Spinal cord (tissue), 10 donors: ENCODE measurements at places on chromosomes 4 and X. TPM values are rescaled to one million over a fixed set of nuclear protein-coding genes. Genes with fewer than 3 reads are reported as not detected.

Gene UBE2K
- 68.9 TPM for polyA plus RNA-seq

Gene FDCSP
- not detected for polyA plus RNA-seq

Gene FAM184B
- polyA plus RNA-seq = 12.3 TPM

Gene GPR82
- 0.14 TPM for polyA plus RNA-seq

Gene PDLIM5
- 74.5 TPM for polyA plus RNA-seq

Gene GPC3
- polyA plus RNA-seq = 73.0 TPM

Gene SLC9B1
- polyA plus RNA-seq = 2.7 TPM

Gene KLB
- 0.35 TPM for polyA plus RNA-seq

Gene MND1
- 13.1 TPM for polyA plus RNA-seq

Gene HAND2
- not detected for polyA plus RNA-seq

Gene PASD1
- not detected for polyA plus RNA-seq

Gene COQ2
- polyA plus RNA-seq = 25.2 TPM

DNA sequence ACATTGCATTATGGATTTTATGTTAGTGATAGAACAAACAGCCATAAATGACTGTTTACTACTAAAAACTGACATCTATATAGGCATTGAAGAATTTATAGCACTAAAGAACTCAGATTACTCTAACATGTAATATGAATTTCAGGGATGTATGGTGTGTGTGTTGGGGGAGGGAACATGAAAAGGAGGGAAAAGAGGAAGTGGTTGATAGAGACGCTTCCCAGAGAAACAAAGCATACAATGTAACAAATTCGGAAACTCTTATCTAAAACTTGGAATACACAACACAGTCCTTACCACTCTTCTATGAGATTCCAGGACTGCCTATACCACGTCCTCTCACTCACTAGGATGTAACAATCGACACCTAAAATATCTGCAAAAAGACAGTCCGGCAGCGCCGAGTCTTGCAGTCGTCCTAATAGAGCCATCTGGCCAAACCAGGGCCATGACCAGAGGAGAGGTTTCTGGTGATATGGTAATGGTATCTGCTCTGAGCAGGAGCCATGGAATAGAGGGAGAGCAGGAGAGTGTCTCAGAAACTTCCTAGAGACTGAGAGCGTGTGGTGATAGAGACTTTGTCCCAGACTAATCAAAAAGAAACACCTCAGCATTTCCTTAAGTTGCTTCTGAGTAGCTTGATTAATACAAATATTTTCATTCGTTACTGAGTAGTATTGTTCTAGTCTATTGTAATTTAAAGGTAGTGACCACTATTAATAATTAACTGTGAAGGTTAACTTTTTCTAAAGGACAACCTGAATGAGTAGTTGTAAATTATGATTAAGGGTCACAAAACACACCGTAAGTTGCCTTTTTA is 251.9 kb upstream of the ETNPPL start:
- DNase-seq = no peak

GRCh38 chrX:30150196-30150895 is 65.0 kb upstream of the MAGEB2 start:
- DNase-seq = no peak

DNA sequence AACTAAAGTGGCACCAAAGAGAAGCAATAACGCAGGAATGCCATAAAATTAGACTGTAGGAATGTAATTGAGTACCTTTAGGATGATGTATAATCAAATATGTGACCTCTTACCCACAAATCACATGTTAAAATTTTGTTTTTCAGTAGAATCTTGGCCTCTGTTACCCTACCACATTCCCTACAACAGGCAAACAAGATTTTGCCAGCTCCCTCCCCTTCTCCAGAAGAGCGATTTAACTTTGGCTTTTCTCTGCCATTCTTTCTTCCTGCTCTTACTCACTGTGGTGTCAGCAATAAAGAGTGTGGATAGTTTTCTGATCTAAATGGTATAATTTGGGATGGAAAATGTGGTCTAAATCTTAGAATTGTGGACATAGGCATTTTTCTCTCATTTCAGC is 57.2 kb downstream of the TRIM2 start:
- DNase-seq = no peak

DNA sequence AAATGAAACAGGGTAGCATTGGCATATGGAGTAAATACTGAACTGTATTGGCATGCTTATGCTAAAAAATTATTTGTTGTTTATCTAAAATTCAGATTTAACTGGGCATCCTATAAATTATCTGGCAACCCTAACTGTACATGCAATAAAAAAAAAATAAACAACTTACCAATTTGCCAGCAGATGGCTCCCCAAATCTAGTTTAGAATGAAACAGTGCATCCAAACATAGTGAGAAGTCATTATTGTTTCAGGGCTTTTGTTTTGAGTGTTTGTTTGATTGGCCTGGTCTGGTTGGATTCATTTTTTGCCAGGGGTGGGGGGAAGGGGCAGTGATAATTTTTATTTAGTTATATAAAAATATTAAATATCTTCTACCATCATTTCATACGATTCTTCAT is 12.8 kb upstream of the NSUN7 start:
- DNase-seq = peak; percentile 54

DNA sequence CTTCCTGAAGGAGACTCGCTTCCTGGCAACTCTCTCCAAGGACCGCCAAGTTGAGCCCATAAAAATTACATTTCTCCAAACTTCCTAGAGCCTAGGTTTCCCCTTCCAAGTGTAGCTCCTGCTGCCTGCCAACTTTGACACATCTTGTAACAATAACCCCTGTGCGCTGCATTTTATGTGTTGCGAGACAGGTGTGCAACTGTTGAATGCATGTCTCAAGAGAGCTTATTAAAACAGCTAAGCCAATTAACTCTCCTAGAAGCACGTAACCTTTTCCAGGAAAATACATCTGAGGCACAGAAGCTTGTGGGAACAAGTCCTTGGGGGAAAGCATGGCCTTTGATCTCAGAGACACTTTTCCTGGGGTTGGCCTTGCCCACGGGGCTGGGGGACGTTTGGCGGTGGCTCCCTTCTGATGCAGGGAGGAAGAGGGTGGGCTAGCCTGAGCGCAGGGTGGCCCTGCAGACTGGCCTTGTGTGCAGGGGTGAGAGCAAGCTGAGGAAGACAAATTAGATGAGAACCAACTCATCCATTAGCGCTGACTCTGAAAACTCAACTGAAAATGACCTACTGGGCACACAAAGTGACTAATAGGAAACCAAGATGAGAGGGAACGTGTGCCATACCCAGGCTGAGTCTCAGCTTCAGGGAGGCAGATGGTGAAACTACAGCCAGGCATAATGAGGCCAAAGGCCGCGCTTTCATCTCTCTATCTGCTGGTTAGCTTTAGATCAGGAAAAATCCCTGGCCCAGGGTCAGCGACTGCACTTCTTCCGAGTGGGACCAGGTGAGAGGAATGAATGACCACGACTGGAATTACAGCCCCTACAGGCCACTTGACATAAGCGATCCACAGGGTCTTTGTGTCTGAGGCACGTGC is 75.3 kb downstream of the ENPP6 start:
- no peak for DNase-seq

GRCh38 chrX:43975796-43976195 is 2.6 kb upstream of the NDP start:
- DNase-seq = no peak

- no peak for DNase-seq
Measured at GRCh38 chr4:33086331-33086925, 2366.3 kb downstream of the PCDH7 start.

GRCh38 chr4:75848891-75849290 is 53.4 kb downstream of the PPEF2 start:
- no peak for DNase-seq

DNA sequence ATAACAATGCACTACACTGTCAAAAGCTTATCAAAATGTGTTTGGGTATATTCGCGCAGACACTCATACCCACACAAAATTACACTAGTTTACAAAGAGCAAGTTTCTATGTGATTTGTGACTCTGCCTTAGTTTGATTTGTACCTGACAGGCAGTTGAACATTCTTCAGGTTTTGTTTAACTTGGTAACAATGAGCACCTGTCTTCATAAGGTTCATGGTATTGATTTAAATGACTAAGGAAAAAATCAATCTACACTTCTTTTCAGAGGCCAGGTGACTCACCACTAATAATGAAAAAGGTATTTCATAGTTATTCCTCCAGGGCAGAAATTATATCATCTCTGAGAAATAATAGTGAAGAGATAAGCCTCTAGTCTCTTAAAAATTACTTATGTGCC is 1114.6 kb upstream of the AGA start:
- no peak for DNase-seq

DNA sequence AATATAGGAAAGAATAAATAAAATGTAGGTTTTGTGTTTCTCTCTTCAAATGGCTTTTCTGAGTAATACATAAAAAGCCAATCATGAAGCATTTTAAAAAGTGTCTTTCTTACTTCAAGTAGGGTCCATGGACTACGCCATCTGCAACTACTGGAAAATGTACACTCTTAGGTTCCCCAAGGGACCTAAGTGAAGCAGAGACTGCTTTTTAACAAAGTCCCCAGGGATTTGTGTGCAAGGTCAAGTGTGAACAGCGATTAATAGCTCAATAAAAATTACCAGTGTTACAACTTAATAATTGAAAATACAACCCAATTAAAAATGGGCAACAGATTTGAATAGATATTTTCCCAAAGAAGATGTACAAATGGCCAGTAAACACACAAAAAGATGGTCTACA is 84.9 kb downstream of the ARHGAP6 start:
- DNase-seq = no peak

GRCh38 chrX:39416547-39417260 is 615.4 kb downstream of the MID1IP1 start:
- DNase-seq = no peak

GRCh38 chr4:32744211-32744610 is 2024.0 kb downstream of the PCDH7 start:
- no peak for DNase-seq

- DNase-seq = no peak
Measured at GRCh38 chr4:187357045-187357643, 633.5 kb upstream of the FAT1 start.

- DNase-seq = no peak
Measured at GRCh38 chr4:52780617-52781354, 29.6 kb upstream of the ERVMER34-1 start.

- DNase-seq = no peak
Measured at GRCh38 chrX:17655211-17656034, 81.9 kb upstream of the SCML1 start.

- no peak for DNase-seq
Measured at GRCh38 chr4:139042981-139043460, 27.4 kb downstream of the NOCT start.

- peak; percentile 43 for DNase-seq
Measured at GRCh38 chr4:149277705-149278104, 537.9 kb downstream of the IQCM start.

- no peak for DNase-seq
Measured at GRCh38 chr4:68748181-68748991, 67.4 kb upstream of the UGT2B10 start.

DNA sequence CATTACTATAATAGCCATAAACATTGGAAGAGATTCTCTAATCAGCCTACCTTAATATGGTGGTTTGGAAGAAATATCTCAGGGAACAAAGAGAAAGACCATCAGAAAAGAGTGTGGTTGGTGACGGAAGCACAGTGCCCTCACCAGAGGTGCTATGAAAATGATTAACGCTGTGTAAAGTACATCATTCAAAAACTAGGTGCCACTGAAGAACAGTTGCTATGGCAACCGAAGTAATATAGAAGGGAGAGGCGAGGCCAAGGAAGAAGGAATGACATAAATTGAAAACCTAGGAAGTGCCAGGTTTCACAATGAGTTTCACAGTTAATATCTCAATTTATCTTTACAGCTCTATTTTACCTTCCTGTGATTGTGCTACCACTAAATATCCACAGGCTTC is 57.0 kb upstream of the ARSJ start:
- DNase-seq = peak; percentile 6

DNA sequence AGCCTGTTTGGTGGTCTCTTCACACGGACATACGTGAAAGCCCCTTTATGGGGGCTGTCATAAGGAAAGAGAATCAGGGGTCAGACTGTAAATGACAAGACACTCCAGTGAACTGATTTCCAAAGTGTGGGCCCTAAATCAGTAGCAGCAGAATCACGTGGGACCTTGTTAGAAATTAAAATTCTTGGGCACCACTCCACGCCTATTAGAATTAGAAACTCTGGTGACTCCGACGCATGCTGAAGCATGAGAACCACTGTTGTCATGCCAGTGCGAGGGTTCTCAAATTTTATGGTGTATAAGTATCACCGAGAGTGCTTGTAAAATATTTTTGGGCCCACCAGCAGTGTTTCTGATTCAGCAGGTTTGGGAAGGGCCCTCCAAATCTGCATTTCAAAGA is 672.8 kb downstream of the DMD start:
- no peak for DNase-seq

DNA sequence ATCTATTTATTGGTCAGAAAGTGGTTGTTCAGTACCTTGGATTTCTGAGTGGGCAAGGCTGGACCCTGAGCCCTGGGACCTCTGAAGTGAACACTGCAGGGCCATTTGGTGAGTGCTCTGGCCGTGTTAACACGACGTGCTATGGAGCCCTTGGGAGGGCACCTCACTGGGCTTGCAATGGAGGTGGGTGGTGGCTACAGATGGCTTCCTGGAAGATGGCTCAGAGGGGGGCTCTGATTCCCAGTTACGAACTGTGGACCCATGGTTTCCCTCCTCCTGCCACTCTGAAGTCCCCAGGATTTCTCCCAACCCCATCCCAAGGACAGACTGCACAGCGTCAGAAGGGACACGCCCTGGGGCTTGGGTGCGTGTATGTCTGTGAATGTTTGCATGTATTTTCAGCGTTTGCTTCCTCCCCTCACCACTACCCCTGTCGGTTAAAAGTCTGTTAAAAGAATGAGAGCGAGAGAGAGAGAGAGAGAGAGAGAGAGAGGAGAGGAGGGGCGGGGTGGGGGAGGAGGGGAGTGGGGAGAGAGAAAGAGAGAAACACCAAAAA is 3.7 kb upstream of the RHOH start:
- DNase-seq = no peak

DNA sequence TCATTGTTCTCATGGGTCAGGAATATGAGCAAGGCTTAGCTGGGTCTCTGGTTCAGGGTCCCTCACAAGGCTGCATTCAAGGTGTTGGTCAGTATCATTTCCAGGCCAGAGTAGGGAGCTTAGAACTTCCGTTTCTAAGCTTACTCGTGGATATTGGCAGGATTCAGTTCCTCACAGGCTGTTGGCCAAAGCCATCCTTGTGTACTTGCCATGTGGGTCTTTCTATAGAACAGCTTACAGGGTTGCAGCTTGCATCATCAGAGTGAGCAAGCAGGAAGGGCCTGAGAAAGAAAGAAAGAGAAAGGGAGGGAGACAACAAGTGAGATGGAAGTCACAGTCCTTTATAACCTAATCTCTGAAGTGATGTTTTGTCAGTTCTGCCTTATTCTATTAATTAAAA is 5.1 kb upstream of the LIMCH1 start:
- DNase-seq = no peak

DNA sequence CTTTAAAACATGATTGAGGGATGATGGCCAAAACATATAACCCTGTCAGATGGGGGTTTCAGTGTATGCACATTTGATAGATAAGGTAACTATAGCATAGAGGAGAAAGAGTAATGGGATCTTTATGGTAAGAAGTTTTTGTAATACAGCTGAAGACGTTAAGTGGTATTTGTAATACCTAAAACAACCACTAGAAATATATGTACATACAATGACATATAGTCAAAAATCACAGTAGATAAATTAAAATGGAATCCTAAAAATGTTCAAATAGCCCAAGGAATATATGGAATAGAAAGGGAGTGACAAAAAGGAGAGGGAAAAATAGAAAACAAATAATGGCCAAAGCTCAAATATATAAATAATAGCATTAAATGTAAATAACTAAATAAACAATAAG is 371.3 kb upstream of the FSTL5 start:
- no peak for DNase-seq

- no peak for DNase-seq
Measured at GRCh38 chr4:83906561-83906960, 370.7 kb downstream of the GPAT3 start.

- no peak for DNase-seq
Measured at GRCh38 chr4:26893491-26893890, 32.9 kb downstream of the STIM2 start.
